ENCODE measurements at places on chromosomes 3 and 15.

DNA sequence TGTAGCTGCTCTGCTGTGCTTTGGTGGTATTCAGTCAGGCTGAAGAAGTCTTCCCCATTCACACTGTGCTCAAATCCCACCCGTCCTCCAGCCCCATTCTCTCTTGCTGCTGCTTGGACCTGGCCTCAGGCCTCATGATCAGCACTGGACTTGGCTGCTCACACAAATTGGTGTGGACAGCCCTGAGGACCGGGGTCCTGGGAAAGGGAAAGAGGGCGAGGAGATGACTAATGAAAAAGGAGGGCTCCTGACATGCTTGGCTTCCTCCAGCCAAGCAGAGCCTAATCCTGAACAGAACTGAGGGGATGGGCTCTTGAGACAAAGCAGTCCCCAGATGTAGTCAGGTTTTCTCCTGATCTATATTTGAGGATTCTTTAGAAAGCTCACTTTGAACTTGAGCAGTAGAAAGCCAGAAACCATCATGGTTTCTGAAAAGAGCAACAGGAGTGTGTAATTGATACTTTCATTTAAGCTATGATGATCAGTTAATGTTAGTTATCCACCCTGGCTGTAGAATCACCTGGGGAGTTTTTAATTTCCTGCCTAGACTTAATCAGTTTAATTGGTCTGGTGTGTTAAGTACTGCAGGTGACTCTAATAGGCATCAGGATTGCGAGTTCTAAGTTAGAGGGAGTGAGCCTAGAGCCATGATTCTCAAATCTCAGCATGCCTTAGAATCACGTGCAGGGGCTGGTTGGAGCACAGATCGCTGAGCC is 79.4 kb upstream of the THBS1 start:
- no peak for DNase-seq

GRCh38 chr15:62483814-62484213 is 318.7 kb upstream of the C2CD4B start:
- DNase-seq = no peak

DNA sequence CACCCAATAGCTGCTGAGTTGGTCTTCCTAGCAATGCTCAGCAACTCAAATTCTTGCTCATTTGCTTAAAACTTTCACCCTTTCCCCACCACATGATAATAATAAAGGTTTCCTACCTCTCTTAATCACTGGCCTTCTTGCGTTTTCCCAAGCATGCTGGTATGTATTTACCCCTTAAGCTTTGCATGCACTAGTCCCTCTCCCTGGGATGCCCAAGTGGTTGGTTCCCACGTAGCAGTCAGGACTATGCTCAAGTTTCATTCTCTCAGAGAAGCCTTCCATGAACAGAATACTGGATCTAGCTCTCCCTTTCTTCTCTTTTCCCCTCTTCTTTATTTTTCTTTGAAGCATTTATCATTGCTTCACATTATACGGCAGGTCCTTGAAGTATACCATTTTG is 108.8 kb downstream of the KBTBD8 start:
- no peak for DNase-seq

- no peak for DNase-seq
Measured at GRCh38 chr15:58702233-58702632, 47.3 kb downstream of the ADAM10 start.

- no peak for DNase-seq
Measured at GRCh38 chr3:94433811-94434210, 370.9 kb downstream of the NSUN3 start.

DNA sequence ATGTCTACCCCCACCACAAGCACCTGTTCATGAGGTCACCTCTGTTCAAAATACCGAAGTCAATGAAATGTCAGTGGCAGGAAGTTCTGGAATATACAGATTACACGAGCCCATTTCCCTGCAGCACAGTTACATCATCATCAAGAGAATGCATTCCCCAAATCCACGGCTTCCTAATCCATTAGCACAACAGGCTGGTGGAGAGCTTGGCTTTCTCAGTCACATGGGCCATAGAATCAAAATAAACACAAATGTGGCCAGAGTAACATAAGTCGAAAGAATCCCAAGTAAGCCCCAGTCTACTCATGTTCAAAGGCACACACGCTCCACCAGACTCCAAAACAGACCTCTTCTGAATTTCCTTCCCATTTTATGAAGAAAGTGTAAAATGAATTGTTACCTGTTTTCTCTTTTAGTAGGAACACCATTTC is 419.3 kb downstream of the MAGI1 start:
- no peak for DNase-seq

DNA sequence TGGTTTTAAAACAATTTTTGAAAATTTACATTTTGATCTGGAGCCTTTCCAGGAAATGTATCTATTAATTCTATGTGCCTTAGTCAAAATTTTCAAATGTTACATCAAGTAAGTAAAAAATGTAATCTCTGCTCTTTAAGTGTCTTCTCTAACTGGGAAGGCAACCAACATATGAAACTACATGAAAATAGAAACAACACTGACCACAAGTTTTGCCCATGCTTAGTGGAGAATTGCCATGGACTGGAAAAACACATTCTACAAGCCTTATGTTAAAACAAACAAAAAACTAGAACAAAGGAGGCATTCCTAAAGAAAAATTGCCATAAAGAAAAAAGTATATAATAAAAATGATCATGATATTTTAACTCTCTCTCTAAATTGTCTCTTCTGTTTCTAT is 75.9 kb upstream of the SPRED1 start:
- no peak for DNase-seq

DNA sequence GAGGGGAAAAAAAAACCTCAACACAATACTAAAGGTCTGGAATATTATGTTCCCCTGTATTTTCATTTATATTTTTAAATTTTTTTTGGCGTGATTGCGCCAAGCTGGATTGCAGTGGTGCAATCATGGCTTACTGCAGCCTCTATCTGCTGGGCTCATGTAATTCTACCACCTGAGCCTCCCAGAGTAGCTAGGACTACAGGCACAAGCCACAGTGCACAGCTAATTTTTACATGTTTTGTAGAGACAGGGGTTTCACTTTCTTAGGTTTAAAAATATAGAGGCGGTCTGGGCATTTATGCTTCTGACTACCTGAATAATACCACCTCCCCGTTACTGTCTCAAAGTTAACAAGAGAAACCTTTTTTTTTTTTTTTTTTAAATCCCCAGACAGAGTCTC is 51.1 kb upstream of the MAP4 start:
- no peak for DNase-seq

DNA sequence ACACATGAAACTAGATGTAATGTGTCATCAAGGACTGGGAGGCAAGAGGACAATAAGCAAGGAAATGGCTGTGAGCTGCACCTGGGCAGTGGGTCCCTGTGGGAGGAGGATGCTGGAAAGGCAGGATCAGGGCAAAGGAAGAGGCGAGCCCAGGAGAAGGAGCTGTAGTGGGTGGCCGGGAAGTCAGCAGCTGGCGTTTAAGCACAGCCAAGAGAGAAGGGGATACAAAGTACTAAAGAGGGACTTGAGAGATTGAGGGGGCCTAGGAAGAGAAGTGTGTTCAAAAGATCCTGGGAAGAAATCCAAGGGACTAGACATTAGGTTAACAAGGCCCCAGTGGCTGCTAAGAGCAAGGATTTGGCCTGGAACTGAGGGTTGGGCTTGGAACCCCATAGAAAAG is 188.5 kb upstream of the SLC24A5 start:
- no peak for DNase-seq

DNA sequence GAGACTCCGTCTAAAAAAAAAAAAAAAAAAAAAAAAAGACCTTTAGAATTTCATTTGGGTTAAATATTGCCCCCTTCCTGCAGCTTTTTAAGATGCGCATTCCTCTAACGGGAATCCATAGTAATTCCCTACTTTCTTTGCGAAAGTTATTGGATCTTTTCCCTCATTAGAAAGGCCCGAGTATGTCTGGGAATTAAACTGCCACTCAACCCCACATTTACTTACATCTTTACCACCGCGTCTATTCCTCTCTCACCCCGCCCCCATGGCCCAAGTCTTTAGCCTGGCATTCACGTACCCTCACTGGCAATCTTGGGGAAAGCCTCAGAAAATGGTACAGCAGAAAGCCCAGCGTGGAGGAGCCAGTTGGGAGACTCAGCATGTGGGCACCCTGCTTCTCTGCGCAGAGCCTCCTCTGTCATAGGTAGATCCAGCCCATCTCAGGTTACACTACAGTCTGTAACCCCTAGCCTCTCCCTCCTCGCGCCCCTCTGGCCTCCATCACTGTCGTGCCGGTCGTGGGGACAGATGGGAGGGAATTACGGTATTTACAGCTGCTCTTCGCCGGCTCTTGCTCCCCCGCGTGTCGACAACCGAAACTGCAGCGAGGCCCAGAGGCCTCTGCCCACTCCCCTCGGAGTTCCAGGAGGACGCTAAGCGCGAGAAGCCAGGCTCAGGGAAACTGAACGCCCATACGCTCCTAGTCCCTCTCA is 6.4 kb upstream of the ANKDD1A start:
- peak; percentile 67 for DNase-seq

DNA sequence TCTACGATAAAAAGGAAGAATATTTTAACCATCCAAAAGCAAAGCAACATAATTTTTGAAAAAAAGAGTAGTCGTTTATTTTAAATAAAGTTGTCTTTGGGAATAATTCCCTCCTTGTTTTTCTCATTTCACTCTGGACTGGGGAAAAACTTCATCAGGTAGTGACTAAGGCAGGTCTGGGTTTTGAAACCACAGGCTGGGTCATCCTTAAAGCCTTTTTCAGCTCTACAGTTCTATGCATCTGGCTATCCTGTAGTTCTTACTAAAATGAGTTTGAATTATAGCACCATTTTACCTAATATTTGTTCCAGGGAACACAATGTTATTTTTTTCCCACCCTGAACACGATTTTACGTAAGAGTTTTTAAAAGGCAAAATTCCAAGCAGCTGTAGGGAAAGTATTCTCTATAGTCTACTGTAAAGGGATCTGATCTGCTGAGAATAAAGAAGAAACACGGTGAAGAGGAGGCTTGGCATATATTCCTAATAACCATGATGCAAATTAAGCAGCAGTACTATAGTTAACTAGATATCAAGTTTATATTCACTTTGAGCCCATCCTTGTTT is 107.7 kb downstream of the OSBPL10 start:
- no peak for DNase-seq

- DNase-seq = no peak
Measured at GRCh38 chr3:160473978-160474377, 24.4 kb upstream of the TRIM59 start.

GRCh38 chr3:38655708-38656300 is 6.3 kb upstream of the SCN5A start:
- no peak for DNase-seq

GRCh38 chr3:153624310-153625030 is 462.4 kb downstream of the RAP2B start:
- DNase-seq = no peak

- no peak for DNase-seq
Measured at GRCh38 chr15:68427963-68428362, 4.0 kb downstream of the ITGA11 start.

GRCh38 chr15:90465140-90465929 is 64.4 kb upstream of the CRTC3 start:
- DNase-seq = no peak

DNA sequence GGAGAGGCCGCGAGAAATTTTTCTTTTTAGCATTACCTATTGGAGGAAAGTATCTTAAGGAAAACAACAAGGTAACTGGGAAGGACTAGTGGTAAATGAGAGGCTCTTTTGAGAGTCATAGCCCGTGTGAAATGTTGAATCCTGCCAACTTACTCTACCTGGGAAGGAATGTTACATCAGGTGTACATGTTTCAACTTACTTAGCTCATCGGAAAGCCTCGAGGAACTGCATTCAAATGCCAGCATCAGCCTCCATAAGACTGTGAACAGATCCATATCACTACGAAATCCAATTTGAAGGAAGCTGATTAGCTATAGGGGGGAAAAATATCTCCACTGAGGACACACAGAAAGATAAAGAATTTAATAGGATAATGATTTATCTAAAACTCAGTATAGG is 72.3 kb upstream of the PDZRN3 start:
- DNase-seq = no peak

DNA sequence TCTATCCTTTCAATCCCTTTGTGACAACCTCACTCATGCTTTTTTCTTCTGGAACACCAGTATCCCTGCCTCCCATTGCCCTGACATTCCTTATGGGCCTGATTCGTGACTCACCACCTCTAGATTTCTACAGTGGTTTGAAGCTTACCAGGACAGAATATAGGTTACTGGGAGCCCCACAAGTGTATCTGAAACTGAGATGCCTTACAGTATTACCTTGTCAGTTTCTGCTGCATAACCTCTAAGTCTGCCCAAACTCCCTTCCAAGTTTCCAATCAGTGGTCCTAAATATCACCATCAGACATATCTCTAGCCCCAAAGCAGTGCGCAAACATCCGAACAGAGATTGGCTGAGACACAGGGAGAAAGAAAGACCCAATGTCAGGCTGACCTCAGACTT is 5.6 kb downstream of the CPB1 start:
- DNase-seq = no peak

GRCh38 chr3:21662403-21662802 is 88.6 kb downstream of the ZNF385D start:
- DNase-seq = no peak

- DNase-seq = no peak
Measured at GRCh38 chr3:9778143-9779074, 8.7 kb upstream of the CAMK1 start.

DNA sequence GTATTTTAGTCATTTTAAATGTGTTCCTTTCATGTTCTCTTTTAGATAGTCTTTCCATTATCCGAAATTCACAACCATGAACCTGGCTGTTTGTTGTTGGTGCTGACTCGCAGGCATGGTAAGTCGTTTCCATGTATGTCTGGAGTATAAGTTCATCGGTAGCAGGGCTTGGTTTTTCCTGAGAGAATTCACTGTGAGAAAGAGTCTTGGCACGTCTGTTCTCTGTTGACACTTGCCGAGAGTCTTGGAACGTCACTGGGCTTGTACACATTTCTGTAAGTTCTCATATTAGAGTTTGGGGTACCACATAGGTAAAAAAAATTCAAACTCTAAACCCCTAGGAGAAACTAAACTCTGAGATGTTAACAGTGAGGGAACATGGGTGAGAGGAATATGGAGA is 29.4 kb upstream of the EIF4A2 start:
- DNase-seq = no peak

DNA sequence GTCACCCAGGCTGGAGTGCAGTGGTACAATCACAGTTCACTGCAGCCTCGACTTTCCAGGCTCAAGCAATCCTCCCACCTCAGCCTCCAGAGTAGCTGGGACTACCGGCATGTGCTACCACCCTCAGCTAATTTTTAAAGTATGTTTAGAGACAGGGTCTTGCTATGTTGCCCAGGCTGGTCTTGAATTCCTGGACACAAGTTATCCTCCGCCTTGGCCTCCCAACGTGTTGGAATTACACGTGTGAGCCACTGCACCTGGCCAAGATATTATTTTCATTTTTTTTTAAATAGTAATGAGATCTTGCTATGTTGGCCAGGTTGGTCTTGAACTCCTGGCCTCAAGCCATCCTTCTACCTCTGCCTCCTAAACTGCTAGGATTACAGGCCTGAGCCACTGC is 4.4 kb upstream of the MPI start:
- DNase-seq = no peak

DNA sequence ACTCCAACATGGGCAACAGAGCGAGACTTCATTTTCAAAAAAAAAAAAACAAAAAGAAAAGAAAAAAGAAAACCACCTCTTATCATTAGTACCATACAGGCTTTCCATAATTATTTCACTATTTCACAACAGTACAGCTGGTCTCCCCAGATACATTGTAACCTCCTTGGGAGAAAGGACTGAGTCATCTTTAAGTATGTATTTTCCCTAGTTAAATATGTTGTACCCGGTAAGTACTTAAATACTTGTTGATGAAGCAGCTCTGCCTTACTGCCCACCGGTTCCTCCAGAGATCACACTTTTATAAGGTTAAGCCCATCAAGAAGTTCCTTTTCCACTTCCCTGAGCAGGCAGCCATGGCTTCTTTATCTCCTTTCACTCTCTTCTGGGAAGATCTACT is 789.5 kb upstream of the CFAP20DC start:
- no peak for DNase-seq

GRCh38 chr15:56973463-56973862 is 55.0 kb downstream of the TCF12 start:
- DNase-seq = no peak

Measured in omental fat pad (tissue), 4 donors.